ENCODE measurements at places on chromosomes 13 and 19.

GRCh38 chr13:50208826-50209335 lies 193.6 kb downstream of the KCNRG start:
- DNase-seq: no peak

GRCh38 chr19:5697022-5697889 lies 7.2 kb downstream of the RPL36 start:
- DNase-seq: no peak

DNA sequence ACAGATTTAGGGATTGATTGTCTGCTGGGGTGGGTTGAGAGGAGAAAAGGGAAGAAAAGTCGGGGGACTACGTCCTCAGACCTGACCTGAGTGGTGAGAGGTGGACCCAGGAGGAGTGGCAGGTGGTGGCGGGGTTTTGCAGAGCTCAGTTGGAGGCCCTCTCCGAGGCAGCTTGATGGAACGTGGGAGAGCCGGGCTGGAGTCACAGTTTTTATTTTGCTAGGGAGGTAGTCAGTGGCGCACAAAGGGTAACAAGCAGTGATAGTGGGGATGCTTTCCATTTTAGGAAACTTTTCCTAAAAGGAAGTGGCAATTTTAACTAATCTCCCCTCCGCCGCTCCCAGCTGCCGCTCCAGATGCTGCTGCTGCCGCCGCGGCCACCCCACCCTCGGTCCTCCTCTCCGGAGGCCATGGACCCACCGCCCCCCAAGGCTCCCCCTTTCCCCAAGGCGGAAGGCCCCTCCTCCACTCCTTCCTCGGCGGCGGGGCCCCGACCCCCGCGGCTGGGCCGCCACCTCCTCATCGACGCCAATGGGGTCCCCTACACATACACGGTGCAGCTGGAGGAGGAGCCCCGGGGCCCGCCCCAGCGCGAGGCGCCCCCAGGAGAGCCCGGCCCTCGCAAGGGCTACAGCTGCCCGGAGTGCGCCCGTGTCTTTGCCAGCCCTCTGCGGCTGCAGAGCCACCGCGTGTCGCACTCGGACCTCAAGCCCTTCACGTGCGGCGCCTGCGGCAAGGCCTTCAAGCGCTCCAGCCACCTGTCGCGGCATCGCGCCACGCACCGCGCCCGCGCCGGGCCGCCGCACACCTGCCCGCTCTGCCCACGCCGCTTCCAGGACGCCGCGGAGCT lies 1.1 kb upstream of the ZNF581 start:
- DNase-seq: no peak

DNA sequence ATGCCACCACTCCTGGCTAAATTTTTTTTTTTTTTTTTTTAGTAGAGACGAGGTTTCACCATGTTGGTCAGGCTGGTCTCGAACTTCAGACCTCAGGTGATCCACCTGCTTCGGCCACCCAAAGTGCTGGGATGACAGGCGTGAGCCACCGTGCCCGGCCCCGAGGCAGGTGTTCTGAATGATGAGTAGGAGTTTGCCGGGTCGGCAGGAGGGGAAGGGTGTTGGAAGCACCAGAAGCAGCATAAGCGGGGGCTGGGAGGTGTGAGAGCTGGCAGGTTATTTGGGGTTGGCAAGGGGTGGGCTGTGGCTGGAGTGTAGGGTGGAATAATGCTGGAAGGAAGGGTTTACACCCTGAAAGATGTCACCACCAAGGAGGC lies 1.8 kb downstream of the SPPL2B start:
- no peak for DNase-seq

GRCh38 chr19:38650911-38651584 lies 3.6 kb downstream of the ACTN4 start:
- no peak for DNase-seq

DNA sequence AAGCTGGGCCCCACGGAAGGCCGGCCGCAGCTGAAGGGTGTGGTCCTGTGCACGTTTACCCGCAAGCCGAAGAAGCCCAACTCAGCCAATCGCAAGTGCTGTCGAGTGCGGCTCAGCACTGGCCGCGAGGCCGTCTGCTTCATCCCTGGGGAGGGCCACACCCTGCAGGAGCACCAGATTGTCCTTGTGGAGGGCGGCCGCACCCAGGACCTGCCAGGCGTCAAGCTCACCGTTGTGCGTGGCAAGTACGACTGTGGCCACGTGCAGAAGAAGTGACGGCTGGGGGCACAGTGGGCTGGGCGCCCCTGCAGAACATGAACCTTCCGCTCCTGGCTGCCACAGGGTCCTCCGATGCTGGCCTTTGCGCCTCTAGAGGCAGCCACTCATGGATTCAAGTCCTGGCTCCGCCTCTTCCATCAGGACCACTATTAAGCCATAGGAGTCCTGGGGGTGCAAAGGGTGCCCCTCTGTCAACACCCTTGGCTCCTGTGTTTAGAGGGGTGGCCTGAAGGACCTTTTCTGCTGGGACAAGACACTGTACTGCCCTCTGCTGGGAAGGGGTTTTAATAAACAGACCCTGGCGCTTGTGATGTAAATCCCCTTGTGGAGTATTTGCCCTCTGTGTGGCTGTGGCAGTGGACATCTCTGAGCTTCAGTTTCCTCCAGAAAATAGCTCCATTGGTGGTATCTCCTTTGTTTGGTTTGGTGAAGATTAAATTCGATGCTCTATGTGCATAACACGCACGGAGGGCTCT lies 1.9 kb downstream of the MRPS12 start:
- DNase-seq: no peak

GRCh38 chr19:41792513-41793413 lies 3.6 kb upstream of the CEACAM3 start:
- peak; percentile 27 for DNase-seq

DNA sequence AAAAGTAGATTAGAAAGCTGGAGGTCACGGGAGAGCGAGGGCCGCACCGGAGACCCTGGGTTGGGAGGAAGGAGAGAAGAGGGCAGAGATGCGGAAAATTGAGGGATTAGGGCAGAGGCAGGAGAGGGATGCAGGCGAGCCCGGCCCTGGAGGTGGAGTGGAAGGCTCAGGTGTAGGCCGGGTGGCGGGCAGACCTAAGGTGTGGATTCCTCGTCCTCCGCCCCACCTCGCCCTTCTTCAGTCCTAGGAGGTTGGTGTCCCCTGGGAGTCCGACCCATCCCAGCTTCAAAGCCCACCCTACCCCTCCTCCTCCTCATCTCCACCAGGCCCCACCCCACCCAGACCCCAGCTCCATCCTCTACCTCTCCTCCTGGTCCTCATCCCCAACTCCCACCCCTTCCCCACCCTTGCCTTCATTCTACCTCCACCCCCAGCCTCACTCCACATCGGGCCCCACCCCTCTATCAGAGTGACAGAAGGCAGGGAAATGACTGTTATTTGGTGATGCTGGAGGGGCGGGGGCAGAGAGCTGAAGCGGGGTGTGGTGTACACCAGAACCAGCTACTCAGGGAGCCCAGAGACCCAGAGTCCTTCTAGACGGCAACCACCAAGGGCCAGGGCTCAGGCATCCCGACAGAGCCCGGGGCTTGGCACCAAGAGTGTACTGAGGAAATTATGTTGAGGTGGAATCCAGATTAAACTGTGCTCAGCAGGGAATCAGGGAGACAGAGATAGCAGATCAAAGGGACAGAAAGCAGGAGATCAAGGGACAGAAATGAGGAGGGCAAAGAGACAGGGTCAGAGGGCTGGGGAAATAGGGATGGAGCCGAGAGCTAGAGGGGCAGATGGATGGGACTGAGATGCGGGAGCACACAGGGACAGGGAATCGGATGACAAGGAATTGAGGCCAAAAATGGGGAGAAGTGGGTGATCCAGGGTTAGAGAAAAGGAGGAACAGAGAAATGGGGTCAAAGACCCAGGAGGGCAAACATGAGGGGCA lies 6.4 kb downstream of the ERFL start:
- DNase-seq: no peak

DNA sequence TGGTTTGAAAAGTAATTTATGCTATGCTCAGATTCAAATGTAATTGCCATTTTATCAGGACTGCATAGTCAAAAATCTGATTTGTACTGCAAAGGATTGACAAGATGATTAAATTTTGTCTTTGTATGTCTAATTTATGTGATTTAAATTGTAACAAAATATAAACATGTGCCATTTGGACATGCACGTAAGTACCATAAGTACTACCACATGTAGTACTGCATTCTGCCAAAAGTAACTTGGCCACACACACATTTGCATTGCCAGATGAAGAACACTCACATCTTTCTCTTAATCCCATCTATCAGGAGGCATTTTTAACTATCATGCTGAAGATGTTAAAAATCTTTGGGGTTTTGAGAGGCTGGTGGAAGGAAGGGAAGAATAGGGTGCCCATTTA lies 133.3 kb downstream of the KLF12 start:
- DNase-seq: no peak

GRCh38 chr19:35582760-35583159 lies 3.2 kb upstream of the PMIS2 start:
- no peak for DNase-seq

GRCh38 chr13:65932587-65933239 lies 1297.4 kb downstream of the PCDH9 start:
- DNase-seq: no peak

DNA sequence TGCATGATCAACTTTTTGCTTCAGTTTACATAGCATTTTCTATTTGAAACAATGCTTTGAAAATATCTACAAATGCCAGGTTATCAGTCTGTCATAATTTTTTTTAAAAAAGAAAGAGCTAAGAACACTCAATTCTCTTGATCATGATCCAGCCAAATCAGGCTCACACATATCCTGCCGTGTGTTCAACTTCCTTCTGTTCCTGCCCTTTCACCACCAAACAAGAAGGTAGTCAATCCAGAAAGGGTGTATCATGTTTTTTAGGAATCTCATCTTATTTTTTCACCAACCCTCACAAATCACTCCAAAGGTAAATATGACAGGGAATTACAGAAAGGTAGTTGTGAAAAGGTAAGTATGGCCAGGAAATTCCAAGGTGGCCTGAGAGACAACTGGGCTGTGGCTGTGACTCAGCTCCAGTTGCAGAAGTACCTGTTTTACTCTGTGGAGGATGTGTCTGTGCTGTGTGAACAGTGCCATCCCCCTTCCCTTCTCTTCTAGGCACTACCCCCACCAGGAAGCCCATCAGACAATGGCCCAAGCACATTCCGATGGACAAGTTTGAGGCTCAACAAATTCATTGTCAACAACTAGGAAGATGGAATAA lies 138.8 kb upstream of the GJB6 start:
- DNase-seq: no peak

DNA sequence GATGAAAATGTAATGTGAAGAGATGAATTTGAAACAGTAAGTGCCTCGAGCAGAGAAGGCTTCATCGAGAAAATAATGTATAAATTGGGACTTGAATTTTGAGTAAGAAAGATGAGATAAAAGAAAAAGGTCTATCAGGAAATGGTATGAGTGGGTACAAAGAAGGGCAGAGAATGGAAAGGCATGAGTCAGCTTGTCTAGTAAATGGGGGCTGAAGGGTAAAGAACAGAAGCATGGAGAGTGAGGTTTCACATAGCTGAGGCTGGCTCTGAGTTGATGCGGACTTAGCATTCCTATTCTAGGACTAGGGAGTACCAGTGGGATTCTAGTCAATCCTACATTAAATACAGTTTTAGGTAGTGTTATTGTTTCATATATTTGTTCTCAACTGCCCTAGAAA lies 85.8 kb downstream of the ZC3H13 start:
- no peak for DNase-seq

DNA sequence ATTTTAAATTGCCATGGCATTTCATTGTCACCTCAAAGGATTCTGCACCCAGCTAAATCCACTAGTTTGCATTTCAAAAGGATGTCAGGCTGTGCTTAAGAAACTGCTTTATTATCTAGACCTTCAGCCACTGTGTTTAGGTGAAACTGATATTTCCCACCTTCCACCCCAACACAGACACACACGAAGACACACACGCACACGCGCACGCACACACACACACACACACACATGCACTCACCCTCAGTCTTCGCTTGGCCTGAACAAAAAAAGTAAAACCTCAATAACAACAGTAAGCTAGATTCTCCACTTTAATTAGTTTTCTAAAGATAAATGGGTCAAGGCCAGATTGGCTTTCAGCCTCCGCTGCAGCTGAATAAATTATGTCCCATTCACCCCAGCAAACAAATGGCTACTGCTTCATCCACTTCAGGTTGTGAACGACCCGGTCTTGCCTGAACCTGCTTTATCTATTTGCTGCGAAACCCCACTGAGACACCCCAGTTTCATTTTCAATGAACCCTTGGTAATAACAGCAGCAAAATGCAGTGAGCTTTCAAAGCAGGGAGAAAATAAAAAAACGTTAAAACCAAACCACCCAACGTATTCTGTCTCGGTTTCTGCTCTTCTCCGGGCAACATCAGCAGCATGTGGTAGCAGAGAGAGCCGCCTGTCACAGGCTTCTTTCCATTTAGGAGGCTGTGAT lies 166.8 kb downstream of the DCT start:
- no peak for DNase-seq

GRCh38 chr13:97257228-97257755 lies 35.2 kb downstream of the MBNL2 start:
- DNase-seq: no peak

DNA sequence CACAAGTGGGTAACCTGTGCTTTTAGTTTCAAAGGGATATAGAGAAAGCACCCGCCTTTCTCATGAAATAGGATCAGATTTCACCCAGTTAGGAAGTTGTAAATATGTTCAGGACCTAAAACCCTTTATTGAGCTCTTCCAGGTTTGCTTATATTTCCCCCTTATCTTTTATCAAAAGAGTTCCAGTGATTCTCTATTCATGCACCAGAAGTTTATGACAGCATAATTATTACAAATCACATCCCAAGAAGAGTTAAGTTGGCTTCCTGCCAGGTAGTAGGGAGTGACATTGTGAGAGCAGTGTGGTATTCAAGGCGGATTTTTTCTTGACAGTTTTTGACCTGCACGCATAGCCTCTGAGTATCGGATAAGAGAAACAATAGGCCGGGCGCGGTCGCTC lies 190.3 kb downstream of the STK24 start:
- DNase-seq: peak; percentile 10

- no peak for DNase-seq
Observed at GRCh38 chr13:26029581-26030136, 22.2 kb downstream of the SHISA2 start.

DNA sequence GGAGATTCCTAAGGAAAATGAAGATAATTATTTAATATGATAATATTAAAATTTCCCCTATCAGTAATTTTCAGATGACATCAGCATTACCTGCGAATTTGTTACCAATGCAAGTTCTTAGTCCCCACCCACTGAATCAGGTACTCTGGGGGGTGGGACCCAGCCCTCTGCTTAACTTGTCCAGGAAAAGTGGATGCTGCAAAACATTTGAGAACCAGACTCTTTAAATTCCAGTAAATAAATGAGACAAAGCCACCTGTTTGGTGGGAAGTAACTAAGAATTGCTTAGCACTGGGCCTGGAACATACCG lies 495 bp upstream of the ZNF599 start:
- no peak for DNase-seq

- no peak for DNase-seq
Observed at GRCh38 chr19:48554385-48555091, 2.6 kb downstream of the SULT2B1 start.

DNA sequence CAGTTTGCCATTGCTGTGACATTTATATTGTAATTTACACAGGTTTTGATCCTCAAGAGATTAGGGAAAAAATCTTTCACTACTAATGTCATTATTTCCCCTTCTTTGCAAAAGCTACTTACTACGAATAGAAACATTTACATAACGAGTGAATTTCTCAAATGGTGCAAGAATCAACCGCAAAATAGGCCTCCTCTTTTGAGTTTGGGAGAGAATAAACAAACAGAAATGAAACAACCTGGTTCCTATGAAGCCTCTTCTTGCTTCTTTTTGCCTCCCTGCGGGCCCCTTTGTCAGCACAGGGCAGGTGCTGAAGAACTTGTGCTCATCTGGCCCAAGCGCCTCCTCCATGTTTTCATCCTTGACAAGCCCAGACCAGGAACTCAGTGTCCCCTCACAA lies 10.1 kb upstream of the GJA3 start:
- no peak for DNase-seq

- DNase-seq: no peak
Observed at GRCh38 chr19:4115050-4115817, 8.7 kb downstream of the MAP2K2 start.

Data from NCI-H510A (cell line).